DMS79 (cell line): ENCODE measurements at places on chromosomes 3 and 15.

DNA sequence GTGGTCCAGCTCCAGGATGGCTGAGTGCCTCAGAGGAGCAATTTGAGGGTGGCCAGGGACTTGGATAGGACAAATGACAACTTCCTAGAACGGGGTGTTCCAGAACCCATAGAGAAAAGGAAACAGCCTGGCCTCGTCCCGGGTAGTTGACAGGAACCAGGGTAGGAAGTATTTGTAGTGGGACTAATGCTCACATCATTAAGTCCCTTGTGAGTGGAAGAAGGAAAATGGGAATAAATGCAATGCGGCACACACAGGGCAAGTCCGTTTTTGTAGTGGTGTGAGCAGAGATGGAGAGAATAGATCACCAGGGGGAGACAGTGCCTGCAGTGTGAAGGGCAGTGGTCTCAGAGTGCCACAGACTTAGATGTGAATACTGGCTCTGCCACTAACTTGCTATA, 19.6 kb downstream of the TIMP4 start:
- DNase-seq = no peak

- no peak for DNase-seq
These were observed 43.7 kb downstream of the SLC12A8 start for GRCh38 chr3:125168711-125169393.

GRCh38 chr3:51642462-51642861, 28.6 kb upstream of the TEX264 start:
- DNase-seq = no peak

- DNase-seq = no peak
These were observed 6.9 kb upstream of the CLDN18 start for GRCh38 chr3:138003069-138003468.

DNA sequence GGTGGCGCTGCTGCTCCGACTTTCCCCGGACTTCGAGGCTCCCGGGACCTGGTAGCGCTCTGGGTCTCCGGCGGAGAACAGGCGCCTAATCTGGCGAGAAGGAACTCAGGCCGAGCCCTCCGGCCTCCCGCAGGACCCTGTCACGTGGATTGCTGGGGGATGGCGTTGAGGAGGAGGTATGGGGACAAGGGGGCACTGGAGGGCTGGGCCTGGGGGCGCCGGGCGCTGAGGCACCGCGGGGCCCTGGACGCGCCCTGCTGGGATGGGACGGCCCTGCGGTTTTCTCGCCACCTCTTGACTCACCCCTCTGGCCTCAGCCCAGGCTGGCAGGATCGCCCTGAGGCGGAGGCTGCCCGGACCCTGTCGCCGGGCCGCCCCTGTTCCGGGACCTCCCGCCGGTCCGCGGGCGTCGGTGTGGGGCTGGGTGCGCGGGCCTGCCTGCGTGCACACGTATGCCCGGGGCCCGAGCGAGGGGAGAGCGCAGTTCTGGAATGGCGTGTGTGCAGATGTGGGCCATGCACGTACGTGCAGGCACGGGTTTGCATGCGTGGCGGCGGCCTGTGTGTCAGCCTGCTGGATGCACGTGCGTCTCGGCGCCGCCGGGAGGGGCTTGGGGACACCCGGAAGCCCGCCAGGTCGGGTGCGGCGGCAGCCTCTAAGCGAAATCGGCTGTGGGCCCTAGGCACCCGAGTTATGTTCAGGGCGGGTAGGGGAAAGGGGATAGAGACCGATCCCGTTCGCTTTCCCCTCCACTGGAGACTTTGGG, 752 bp downstream of the C15orf39 start:
- peak; percentile 0 for DNase-seq

DNA sequence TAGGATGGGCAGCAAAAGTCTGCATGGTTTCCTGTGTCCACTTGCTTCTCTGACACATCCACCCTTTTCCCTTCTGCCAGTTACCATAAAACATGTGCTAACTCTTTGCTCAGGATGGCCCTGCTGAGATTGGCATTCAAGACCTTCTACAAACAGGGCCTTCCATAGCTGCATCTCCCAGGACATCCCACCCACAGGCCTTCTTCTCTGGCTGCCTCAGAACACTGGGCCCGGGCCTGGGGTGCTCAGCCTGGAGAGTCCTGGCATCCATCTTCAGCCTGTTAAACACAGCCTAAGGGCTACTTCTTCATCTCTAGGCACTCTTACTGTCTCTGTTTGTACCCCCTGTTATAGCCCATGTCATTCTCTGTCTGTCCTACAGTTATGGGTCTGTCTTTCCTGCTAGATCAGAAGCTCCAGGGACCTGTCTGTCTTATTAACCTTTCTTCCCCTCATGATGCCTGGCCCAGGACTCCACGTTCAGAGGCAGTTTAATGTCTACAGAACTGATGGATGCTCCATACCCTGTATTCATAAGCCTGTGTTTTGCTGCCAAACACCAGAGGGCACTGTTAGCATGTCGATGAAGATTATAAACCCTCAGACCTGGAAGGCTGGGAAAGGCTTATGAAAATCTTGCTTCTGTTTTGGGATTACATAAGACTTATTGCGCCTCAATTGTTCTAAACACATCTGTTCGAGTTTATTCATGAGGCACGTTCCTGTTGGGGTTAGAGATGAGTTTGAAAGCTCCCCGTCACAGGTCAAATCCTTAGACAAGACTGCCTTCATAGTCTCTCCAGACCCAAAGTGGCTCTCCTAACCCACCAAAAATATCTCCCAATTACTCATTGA, 16.5 kb downstream of the SEMA3G start:
- DNase-seq = no peak

GRCh38 chr3:184696697-184697096, 15.2 kb downstream of the MAGEF1 start:
- no peak for DNase-seq

DNA sequence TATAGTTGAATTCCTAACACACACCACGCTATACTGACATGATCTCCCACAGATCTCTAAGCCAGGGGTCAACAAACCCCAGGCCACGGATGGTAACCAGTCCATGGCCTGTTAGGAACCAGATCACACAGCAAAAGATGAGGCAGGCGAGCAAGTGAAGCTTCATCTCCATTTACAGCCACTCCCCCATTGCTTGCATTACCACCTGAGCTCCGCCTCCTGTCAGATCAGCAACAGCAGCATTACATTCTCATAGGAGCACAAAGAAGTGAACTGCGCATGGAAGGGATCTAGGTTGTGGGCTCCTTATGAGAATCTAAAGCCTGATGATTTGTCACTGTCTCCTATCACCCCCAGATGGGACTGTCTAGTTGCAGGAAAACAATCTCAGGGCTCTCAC, 2.7 kb downstream of the PDCD7 start:
- no peak for DNase-seq

- DNase-seq = no peak
These were observed 7.3 kb downstream of the TADA3 start for GRCh38 chr3:9784965-9785364.

GRCh38 chr15:58962662-58963565, 24.5 kb upstream of the RNF111 start:
- DNase-seq = no peak

DNA sequence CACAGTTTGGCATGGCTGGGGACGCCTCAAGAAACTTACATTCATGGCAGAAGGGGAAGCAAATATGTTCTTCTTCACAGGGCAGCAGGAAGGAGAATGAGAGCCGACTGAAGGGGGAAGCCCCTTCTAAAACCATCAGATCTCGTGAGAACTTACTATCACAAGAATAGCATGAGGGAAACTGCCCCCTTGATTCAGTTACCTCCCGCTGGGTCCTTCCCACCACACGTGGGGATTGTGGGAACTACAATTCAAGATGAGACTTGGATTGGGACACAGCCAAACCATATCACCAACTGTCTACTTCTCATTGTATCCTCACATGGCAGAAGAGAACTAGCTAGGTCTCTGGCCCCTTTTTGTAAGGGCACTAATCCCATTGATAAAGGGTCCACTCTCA, 30.5 kb downstream of the CCDC32 start:
- no peak for DNase-seq

DNA sequence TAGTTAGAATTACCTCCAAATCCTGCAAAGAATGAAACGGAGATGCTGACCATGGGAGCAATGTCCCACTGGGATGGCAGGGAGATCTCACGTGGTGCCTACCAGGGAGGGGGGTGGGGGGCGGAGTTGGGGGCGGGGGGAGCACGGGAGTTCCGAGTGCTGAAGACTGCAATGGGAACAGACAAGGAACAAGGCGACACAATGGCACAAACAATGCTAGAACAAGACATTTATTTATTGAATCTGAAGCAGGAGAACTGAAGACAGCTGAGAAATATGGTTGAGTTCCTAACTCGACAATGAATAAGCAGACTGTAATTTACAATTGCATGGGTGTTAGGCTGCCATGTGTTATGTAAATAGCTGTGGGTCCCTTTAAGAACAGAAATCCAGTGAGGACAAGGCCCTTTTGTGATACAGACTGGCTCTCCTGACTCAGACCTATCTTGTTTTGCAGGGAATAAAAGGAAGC, 91.2 kb downstream of the AQP9 start:
- no peak for DNase-seq

DNA sequence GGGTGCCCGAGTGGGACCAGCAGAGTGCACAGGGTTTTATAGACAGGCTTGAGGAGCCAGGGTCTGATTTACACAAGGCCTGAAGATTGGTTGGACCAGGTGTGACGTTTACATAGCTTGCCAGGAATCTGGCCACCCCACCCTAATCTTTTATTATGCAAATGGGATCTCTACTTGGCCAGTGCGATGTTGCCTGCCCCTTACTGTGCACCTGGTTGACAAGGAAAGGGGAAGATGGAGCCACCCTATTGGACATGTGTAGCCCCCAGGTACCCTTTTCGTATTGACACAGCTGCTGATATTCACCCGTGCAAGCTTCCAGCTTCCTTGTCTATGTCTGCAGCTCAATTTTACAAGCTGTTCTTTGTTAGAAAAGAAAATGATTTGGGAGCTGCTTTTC, 132.0 kb downstream of the ARNT2 start:
- peak; percentile 4 for DNase-seq

DNA sequence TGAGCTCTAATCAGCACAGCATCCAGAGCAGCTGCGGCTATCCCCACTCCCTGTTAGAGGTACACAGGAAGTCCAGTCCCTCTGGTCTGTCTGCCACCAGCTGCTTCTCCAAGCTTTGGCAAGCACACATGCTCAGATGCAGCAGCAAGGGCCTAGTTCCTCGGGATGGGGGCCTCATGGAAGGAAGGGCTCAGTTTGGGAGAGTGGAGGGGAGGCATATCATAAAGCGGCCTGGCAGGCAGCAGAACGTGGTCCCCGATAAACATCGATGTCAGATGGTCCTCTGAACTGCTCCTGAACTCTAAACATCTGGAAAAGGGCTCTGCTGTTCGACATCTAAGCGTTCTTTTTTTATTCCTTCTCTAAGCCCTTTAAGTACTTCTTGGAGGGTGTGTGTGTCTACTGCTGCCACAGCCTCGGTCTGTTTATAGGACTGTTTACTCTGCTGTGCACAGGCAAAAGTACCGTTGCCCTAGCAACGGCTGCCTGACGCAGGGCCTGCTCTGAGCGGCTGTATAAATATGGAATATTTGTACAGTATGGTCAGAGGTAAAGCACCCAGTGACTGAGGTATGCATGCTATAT, 74.6 kb downstream of the PRICKLE2 start:
- DNase-seq = peak; percentile 31

GRCh38 chr3:149371001-149371722, 6.3 kb downstream of the TM4SF1 start:
- DNase-seq = no peak

GRCh38 chr3:25235466-25235865, 192.6 kb upstream of the RARB start:
- DNase-seq = no peak

- no peak for DNase-seq
These were observed 28.7 kb downstream of the CMTM7 start for GRCh38 chr3:32420126-32421038.

GRCh38 chr3:56838448-56838847, 36.7 kb upstream of the ARHGEF3 start:
- no peak for DNase-seq

GRCh38 chr15:70098461-70099166, 897 bp upstream of the TLE3 start:
- no peak for DNase-seq

DNA sequence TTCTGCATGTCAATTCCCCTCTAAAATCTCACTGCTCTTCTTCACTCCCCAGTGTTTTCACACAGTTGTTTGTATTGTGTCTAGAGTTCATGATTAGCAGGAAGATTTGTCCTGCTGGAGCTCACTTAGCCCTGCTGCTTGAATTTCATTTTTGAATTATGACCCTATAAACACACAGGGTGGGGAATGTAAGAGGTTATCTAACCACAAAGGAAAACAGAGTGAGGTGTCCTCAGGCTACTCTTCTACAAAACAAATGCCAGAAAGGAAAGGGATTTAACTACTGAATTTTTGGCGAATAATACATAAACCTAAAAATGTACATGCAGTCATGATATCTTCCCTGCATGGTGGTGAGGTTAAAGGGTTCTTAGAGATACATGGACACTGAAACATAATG, 215.1 kb upstream of the CNTN4 start:
- DNase-seq = no peak

DNA sequence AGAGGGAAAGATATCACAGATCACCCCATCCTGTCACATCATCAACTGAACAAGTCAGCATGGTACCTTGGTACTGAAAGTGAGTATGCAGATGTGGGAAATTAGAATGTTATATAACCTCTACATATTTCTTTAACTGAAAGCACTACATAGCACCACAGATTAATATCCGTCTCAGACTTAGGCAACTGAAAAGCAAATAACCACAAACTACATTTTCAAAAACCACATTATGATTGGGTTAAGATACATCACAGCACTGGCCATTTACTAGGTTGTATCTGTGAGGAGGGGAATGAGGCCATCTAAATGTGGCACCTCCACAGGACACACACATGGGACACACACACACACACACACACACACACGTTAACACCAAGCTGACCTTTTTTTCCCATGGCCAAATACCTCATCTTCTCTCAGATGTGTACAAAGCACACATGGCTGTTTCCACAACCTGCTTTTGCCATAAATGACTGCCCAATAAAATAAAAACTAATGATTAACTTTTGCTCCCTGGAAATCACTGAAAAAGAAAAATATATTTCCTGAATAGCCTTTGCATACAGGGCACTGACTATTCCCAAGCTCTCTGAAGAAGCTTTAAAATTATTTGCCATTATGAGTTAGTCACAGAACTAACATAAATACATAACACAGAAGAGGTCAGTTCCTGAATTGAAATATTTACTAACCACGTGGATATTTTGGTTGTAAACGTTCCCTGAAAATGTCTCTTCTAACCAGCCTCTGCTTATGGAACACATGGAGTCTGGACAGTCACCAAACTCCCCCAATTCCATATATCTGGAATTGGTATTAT, 60.1 kb downstream of the SUMF1 start:
- DNase-seq = no peak

- DNase-seq = no peak
These were observed 457.7 kb upstream of the THRB start for GRCh38 chr3:24952388-24952787.

GRCh38 chr3:39808467-39809180, 785 bp upstream of the MYRIP start:
- no peak for DNase-seq

- DNase-seq = no peak
These were observed 24.1 kb downstream of the MYH15 start for GRCh38 chr3:108486338-108486737.

- DNase-seq = no peak
These were observed 2.0 kb downstream of the ANKRD28 start for GRCh38 chr3:15795651-15796308.
